ENCODE measurements at places on chromosomes 12 and 14.

GRCh38 chr12:86770871-86771270 lies 514.7 kb upstream of the MGAT4C start:
- DNase-seq, result no peak

- no peak for DNase-seq
Observed at GRCh38 chr12:40693207-40693821, 1.1 kb downstream of the CNTN1 start.

DNA sequence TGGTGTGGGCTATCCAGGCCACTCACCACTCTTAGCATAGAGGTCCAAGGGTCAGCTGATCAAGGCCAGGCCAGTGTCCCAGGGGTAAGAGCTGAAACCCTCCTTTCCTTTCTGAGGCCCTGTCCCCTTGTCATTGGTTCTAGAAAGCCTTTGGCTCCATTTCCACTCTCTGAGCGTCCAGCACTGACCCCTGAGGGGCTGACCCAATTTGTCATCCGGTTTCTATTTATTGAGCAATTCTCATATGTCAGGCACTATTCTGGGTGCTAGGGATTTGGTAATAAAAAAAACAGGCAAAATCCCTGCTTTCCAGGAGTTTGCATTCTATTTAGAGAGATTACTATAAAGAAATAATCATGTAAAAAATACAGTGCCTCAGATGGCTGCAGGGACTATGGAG lies 3.4 kb downstream of the KRT77 start:
- DNase-seq, result no peak

DNA sequence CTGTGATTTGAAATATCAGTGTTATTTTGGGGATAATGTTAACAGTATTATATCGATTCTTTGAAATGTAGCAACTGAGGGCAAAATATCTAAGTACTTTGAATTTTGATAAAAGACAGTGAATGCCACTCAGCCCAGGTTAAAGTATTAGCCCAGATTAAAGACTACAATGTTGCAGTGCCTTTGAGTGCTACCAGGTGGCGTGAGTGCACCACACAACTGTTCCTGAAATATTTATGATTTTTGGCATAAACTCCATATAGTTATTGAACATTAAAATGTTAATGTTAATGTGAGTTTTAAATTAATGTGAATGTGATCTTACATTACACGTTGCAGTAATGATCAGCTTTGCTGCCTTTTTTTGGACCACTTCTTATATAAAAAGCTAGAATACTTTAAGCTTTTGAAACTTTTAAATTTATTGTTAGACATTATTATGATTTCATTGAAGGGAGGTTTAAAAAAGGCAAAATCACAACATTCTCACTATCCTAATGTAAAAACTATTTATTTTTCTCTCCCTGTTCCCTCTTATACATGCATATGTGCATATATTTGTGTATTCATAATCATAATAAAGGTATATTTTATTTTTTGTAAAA lies 22.5 kb downstream of the MRPS35 start:
- DNase-seq, result no peak

DNA sequence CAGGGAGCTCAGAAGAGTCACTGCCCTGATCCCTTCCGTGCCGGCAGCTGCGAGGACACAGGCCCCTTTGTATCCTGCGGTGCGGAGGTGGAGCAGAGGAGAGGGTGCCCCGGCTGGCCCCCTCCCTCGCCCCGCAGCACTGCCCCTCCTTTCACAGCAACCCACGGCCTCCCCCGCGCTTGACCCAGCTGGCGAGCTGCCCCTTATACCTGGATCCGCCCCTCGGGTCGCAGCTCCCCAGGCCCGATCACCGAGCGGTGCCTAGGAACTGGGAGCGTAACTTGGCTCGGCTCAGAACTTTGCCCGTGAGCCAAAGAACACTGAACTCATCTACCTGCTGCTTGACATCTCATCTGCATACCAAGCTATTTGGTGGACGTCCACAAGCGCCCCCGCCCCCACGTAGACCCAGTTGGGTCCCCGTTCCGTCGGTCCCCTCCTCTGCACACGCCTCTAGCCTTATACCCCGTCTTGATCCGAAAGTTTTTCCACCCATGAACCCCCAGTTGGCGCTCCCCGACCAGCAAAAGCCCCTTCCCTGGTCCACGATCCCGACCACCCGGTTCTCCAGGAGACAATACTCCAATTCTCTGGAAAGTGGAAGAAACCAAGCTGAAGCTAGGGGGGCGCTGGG lies 697 bp upstream of the DNAJC14 start:
- peak; percentile 35 for DNase-seq

DNA sequence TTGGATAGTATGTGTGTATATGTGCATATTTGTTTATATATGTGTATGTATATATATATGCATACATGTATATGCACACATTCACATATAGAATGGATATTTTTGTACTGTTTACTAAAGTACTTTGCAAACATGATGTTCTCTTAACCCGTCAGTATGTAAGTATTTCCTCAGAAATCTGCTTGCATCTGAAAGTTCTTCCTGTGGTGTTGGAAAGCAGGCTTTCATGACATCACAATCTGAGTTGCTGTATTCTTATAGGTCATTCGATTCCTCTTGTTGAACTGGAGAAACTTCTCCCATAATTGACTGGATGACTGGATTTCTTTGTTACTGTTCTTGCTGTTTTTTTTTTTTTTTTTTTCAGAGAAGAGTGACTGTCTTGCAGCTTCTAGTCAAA lies 29.1 kb downstream of the GABARAPL1 start:
- no peak for DNase-seq

DNA sequence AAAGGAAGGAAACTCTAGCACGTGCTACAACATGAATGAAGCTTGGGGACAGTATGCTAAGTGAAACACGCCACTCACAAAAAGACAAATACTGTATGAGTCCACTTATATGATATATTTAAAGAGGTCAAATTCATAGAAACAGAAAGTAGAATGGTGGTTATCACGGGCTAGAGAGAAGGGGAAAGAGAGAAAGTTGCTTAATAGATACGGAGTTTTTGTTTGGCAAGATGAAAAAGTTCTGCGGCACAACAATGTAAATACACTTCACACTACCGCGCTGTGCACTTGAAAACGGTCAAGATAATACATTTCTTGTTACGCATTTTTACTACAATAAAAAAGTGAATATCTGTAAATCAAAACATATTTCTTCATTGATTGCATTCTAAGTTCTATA lies 37.3 kb downstream of the FBLN5 start:
- DNase-seq, result no peak

- no peak for DNase-seq
Observed at GRCh38 chr12:87704374-87704773, 324.8 kb downstream of the C12orf50 start.
